ENCODE measurements at places on chromosomes 1 and 21.

- DNase-seq, result no peak
- no peak overlapping the region for H3K27ac ChIP-seq
- no peaks in the 10 kb centered on the region for H3K36me3 ChIP-seq
- no peak overlapping the region for H3K4me3 ChIP-seq
Measured at GRCh38 chr1:71285529-71285928, 204.7 kb upstream of the ZRANB2 start.

DNA sequence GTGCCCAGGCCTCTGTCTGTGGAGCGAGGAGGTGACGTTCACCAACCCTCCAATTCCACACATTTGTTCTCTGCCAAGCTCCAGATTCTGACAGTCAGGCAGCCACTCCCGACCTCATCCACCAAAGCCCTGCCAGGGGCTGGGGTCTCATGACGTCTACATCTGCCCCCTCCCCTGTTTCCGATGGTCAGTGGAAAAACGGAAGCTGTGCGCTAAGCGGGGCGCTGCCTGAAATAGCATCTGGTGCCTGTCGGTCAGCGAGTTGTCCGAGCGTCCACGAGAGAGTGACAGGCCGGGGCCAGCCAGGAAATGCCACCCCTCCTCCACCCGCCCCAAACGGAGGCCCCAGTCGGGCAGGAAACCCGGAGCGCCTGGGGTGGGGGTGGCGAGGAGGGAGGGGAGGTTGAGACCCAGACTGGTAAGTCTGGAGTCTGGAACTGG, 3.2 kb upstream of the TAL1 start:
- H3K4me3 ChIP-seq, result no peak overlapping the region
- no peak overlapping the region for H3K27ac ChIP-seq
- H3K36me3 ChIP-seq, result peaks cover 5% of the 10 kb centered on the region
- H3K4me1 ChIP-seq, result peaks cover 29% of the 10 kb centered on the region
- DNase-seq, result no peak
- H3K27me3 ChIP-seq, result peaks cover 10% of the 10 kb centered on the region

- peak overlapping the region; percentile 83 for H3K4me3 ChIP-seq
- peak overlapping the region; percentile 54 for H3K27ac ChIP-seq
- peaks cover 58% of the 10 kb centered on the region for H3K4me1 ChIP-seq
- peaks cover 28% of the 10 kb centered on the region for H3K36me3 ChIP-seq
- DNase-seq, result no peak
Measured at GRCh38 chr1:114509596-114510273, 1.3 kb downstream of the TRIM33 start.

DNA sequence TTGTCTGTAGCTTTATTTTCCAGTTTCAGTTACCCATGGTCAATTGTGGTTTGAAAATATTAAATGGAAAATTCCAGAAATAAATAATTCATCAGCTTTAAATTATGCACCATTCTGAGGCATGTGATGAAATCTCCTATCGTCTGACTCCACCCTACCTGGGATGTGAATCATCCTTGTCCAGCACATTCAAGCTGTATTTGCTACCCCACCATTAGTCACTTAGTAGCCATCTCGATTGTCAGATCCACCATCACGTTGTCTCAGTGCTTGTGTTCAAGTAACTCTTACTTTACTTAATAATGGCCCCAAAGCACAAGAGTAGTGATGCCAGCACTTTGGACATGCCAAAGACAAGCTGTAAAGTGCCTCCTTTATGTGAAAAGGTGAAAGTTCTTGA, 4.0 kb downstream of the STPG1 start:
- DNase-seq, result no peak
- peaks cover 22% of the 10 kb centered on the region for H3K4me1 ChIP-seq
- peaks cover 6% of the 10 kb centered on the region for H3K36me3 ChIP-seq
- H3K27me3 ChIP-seq, result no peaks in the 10 kb centered on the region
- H3K27ac ChIP-seq, result no peak overlapping the region

DNA sequence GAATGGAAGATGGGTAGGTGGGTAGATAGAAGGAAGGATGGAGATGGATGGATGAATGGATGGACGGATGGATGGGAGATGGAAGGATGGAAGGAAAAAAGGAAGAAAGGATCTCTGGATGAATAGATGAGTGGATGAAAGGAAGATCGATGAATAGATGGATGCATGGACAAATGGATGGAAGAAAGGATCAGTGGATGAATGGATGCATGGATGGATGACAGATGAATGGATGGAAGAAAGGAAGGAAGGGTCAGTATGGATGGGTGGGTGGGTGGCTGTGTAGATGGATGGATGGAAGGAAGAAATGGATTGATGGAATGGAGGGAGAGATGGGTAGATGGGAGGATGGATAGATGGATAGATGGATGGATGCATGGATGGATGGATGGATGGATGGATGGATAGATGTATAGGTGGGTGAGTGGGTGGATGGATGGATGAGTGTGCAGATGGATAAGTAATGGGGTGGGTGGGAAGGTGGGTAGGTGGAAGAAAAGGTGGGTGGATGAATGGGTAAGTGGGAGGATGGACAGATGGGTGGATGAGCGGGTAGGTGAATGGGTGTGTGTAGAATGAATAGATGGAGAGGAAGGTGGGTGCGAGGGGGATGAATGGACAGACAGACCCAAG, 14.6 kb downstream of the KIF17 start:
- H3K27ac ChIP-seq, result no peak overlapping the region
- H3K27me3 ChIP-seq, result no peaks in the 10 kb centered on the region
- DNase-seq, result no peak
- H3K4me3 ChIP-seq, result no peak overlapping the region

DNA sequence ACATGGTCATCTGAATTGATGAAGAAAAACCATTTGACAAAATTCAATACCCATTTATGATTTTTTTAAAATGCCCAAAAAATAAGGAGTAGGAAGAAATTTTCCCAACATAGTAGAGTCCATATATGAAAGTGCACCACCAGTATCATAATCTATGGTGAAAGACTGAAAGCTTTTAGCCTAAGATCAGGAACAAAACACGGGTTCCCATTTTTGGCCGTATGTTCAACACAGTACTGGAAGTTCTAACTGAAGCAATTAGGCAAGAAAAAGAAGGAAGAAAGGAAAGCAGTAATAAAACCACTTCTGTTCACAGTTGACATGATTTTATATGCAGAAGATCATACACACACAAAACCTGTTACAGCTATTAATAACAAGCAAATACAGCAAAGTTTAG, 227.8 kb upstream of the RAB4A start:
- no peak overlapping the region for H3K27ac ChIP-seq
- no peaks in the 10 kb centered on the region for H3K36me3 ChIP-seq
- no peak for DNase-seq
- peaks cover 66% of the 10 kb centered on the region for H3K27me3 ChIP-seq
- H3K4me1 ChIP-seq, result peaks cover 8% of the 10 kb centered on the region
